ENCODE measurements at places on chromosomes 13 and 19.

DNA sequence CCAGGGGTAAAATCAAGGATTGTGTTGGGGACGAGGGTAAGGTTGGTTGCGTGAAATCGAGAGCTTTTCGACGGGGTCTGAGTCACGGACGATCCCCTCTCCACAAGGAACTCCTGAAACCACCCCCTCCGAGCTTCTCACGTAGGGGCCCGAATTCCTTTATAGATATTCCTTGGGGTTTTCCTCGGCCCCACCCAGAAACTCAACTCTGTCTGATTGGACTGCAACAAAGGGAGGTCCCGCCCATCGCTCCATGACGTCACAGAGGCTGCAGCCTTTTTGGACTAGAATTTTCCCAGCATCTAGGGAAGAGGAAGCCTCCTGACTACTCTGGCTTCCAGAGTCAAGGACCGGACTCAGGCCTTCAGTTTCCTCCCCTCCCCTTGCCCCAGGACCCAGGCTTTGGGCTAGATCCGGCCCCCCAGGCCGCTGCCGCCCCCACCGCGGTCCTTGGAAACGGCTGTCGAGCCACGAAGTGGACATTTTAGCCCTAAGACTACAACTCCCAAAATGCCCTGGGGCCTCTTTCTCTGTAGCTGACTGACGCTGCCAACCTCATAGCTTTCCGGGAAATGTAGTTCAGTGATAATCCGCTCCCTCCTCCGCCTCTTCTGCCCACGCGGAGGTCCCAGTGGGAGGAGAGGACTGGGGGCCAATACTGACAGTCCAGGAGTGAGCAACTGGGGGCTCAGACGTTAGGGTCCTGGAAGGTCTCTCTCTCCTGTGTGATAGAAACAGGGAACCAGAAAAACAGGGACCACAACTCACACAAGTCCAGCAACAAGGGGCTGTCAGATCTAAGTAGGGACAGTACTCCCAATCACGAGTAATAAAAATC is at the start of gene IZUMO1:
Gene IZUMO1, minus strand, starts transcription at position 172 of the 838 bp plus-strand sequence. CDS start 1,050 bp downstream, outside the sequence.
- DNase-seq = peak; percentile 81

GRCh38 chr13:44573790-44574465 is 2.2 kb downstream of the TSC22D1 start:
- DNase-seq = peak; percentile 41

DNA sequence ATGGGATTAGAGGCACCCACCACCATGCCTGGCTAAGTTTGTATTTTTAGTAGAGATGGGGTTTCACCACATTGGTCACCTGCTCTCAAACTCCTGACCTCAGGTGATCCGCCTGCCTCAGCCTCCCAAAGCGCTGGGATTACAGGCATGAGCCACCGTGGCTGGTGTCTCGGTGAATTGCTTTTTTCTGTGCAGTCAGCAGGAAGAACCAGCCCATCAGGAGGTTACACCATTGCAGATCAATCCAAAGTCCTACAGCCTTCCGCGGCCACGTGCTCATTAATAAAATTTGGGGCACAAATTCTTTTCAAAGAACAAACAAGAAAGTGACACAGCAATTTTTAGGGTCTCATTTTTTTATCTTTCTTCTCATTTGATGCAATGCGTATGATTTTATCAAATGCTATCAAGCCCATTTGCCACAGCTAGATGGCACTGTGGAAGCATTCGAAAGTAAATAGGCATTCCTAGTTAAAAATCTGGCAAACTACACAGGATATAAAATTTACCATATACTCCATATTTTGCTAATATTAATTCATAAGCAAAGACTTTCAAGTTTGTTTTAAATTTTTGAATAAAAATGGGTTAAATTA is 54.4 kb upstream of the ZNF835 start:
- no peak for DNase-seq

GRCh38 chr19:39671739-39672363 is 16.1 kb downstream of the LGALS16 start:
- peak; percentile 69 for DNase-seq

All from inflammatory macrophage (primary cell).